Ascending aorta (tissue), 2 donors: ENCODE measurements at places on chromosomes 2 and 18.

DNA sequence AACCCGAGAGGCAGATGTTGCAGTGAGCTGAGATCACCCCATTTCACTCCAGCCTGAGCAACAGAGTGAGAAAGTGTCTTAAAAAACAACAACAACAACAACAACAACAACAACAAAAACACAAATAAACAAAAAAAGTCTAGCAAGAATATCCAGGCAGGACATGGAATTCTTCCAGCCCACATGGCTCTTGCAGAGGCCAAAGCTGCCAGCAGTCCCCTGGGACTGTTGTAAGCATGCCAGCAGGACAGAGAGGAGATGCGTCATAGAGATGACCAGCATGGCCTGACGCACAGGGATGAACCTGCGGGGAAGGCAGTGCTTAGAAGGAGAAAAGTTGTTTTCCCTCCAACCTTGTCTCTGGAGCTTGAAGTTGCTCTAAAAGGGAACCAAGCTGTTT is 182.3 kb upstream of the PGAP1 start:
- DNase-seq = no peak

- no peak for DNase-seq
Observed at GRCh38 chr18:78448106-78448505, 531.5 kb upstream of the SALL3 start.

- no peak for DNase-seq
Observed at GRCh38 chr2:28281739-28282138, 110.9 kb upstream of the FOSL2 start.

DNA sequence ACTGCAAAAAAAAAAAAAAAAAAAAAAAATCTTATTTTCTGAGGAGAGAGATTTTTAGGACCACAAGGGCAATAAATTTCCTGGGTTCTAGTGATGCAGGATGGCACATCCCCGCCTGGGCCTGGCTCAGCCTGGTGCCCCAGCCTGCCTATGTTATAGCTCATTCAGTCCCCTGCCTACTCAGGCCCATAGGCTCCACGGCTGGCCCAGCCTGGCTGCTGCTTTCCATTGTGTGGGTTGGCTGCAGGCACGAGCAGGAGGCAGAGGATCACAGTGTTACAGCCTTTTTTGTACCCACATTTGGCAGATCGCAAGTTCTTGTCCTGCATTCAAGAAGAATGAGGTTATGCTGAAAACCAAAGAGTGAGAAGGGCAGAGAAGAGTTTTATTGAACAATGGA is 2.8 kb upstream of the SULT6B1 start:
- DNase-seq = no peak

DNA sequence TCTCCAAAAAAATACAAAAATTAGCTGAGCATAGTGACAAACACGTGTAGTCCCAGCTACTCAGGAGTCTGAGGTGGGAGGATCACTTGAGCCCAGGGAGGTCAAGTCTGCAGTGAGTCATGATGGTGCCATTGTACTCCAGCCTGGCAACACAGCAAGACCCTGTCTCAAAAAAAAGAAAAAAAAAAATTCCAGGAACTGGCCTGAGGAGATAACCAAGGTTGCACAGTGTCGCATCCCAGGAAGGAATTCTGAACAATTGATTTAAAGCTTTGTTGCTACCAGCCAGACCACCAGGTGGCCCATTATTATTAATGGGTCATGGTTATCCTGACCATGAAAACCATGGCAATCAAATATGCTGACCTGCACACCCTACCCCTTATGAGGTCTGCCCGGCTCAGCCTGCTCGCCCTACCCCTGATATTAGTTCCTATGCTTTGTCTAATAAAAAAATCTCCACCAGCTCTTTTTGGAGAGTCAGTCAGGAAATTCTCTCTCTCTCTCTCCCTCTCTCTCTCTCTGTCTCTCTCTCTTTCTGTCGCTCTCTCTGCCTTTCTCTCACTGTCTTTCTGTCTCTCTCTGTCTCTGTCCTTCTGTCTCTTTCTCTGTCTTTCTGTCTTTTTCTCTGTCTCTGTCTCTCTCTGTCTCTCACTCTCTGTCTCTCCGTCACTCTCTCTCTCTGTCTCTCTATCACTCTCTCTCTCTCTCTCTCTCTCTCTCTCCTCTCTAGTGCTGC is 73.7 kb downstream of the NCAPH start:
- DNase-seq = no peak

DNA sequence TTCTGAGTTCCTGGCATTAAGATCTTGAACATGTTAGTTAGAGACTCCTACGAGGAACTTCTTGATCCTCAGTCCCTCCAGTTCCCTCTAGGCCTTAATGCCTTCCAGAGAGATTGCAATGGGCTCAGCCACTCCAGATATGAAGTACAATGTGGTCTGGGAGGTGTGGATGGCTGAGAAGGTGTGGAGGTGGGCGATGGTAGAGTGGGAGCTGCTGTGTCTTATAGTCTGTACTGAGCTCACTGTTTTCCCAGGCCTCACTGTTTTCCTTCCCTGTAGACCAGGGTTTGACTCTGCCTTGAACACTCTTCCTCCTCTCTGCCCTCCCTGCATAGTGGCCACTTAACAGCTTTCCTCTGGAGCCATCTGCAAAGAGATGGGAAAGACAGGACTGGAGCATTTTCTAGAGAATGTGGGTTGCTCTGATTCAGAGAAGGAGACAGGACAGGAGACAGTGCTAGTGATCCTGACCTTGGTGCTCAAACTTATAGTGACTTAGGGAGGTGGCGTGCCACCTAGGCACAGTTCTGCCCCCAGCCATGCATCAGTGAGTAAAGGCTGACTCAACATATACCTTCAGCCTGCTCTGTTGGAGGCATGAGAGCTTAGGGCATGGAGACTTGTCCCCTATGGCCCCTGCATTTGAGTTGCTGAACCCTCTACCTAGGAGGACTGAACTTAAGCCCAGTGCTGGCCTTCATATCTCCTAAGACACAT is 129.7 kb downstream of the TDRD15 start:
- DNase-seq = no peak

DNA sequence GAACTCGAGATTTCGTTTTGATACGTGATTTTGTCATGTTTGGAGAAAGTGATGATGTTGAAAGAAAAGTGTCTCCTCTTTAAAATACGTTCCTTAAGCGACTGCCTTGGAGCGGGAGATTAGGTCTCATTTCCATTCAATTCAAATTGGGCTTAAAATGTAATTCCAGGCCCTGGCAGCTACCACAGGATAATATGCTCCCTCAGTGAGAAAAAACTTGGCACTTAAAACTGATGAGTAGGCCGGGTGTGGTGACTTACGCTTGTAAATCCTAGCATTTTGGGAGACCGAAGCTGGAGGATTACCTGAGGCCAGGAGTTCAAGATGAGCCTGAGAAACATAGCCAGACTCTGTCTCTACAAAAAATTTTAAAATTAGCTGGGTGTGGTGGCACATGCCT is 146.3 kb upstream of the L3MBTL4 start:
- no peak for DNase-seq

- no peak for DNase-seq
Observed at GRCh38 chr2:145038041-145038525, 518.2 kb upstream of the ZEB2 start.

GRCh38 chr2:25229279-25230197 is 61.2 kb upstream of the POMC start:
- no peak for DNase-seq

DNA sequence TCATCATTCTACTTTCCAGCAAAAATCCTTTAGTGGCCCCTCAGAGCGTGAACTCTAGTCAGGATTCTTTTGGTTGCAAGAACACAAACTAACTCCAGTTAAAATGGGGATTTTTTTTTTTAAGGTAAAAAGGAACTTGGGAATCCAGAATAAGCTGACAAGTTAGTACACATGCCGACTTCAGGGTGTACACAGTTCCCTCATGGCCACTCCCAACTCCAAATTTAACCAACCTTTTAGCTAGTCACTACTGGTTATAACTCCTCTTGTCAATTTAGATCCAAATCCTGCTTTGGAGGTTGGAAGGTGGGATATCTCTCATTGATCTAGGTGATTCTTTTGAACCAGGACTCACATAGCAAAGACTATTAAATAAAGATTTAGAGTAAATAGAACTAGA is 5.0 kb upstream of the PGAP1 start:
- DNase-seq = no peak

- DNase-seq = no peak
Observed at GRCh38 chr18:80227472-80227871, 19.8 kb downstream of the PARD6G start.

DNA sequence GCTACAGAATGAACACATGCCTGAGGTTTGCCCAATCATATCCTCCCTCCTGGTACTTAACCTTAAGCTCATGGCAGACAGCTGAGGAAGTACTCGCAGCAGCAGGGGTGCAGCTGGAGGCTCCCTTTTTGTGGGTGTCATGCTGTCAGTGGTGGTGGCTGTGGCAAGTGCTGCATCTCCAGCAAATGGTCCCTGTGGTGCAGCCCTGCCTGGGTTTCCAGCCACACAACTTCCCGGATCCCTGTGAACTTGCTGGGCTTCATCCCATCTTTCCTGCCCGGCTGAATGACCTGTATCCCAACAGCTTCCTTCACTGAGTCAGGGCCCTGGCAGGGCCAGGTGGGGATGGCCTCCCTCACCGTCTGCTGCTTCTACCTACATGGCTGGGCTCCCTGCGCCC is 5.0 kb downstream of the TMEM185B start:
- DNase-seq = no peak

GRCh38 chr2:2291500-2292260 is 39.4 kb downstream of the MYT1L start:
- DNase-seq = no peak

- no peak for DNase-seq
Observed at GRCh38 chr2:63679252-63679855, 90.6 kb downstream of the MDH1 start.

DNA sequence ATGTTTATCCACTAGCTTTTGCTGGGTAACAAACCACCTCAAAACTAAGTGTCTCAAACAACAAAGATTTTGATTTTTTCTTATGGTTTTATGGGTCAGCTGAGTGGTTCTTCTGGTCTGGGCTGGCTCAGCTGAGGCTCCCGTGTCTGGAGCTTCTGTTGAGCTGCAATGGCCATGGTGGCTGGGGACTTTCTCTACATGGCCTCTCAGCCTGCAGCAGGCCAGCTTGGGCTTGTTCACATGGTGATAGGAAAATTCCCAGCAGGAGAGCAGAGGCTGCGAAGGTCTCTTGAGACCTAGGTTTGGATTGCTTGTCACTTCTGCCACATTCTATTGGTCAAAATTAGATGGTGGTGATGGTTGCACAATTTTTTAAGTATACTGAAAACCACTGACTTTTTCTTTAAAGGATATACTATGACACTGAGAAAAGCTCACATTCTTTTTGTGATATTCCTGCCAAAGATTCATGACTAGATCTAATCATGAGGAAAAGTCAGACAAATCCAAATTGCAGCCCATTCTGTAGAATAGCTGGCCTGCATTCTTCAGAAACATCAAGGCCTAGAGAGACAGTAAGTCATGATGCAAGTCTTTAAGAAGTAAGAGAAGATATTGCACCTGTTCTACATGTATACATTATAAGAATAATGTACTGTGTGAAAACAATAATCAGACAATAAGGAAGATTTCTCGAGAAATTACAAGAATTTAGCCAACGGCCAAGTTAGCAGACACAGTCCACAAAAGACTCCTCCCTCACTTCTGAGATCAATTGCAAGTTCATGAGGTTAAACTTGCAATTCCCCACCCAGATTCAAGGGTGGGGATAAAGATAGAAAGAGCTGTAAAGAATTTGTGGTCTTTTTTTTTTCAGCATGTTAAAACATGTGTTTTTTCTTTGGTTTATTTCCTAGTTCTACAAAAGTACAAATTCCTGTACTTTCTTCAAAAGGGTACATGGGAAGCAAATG is 35.0 kb upstream of the IL1R2 start:
- DNase-seq = no peak

GRCh38 chr2:239358062-239358754 is 42.6 kb downstream of the HDAC4 start:
- DNase-seq = no peak

DNA sequence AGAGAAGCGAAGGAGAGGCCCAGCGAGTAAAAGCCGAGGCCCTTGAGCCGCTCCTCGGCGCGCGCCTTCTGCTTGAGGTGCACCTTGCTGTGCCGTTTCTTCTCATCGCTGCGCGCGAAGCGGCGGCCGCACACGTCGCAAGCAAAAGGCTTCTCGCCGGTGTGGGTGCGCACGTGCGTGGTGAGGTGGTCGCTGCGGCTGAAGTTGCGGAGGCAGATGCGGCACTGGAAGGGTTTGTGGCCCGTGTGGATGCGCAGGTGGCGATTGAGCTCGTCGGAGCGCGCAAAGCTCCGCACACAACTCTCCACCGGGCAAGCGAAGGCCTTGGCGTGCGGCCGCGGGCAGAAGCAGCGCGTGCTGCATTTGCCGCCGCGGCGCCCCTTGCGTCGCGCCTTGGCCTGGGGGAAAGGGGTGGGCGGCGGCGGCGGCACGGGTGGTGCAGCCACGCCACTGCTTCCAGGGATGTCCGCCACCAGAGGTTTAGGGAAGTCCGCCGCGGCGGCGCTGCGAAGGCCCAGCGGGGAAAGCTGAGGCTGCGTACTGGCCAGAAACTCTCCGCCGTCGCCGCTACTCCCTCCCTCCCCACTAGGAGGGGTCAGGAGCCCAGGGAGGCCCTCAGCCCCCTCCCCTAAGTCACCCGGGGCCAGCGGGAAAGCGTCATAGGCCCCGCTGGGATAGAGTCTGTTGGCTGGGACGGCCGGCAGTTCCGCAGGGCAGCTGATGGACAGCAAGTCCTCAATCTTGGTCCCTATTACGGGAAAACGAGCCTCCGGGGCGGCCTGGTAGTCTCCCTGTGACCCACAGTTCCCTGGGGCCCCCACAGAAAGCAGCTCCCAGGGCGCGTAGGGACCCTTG is 1.7 kb downstream of the EGR4 start:
- no peak for DNase-seq

DNA sequence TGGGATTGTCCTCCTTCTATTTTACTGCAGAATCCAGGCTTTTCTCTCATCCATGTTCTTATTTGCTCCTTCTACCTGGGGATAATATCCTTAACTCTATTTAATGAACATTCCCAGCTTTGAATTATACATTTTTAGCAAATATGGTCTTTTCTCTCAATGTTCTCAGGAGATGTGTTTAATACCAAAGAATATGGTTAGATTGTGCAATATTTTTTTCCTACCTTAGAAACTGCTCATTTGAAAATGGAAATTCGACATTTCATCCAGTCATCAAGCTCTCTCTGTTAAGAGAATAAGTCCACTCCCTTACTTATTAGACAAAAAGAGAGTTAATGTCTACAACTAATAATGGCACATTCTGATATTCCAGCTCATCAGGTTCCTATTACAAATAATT is 160.4 kb upstream of the GULP1 start:
- no peak for DNase-seq

DNA sequence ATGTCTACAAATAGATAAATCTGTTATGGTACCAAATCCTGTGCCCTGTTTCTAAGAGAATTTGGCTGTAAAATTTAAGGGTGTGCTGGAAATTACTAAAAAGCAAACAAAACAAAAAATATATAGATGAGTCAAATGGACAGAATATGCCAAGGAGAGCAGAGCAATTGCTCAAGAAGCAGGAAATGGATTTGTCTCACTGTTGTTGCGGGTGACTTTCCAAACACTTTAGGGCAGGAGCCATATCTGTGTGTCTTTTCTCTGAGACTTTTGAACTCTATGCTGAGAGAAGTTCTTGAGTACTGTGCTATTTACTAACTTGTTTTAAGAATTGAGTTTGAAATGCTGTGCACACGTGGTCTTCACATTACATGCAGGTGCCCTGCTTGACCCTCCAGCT is 221.7 kb downstream of the PHLPP1 start:
- no peak for DNase-seq
